ENCODE measurements at places on chromosomes 2 and 18.
A peak's percentile ranks its signal among the peaks of the same experiment; 100 is the strongest.

DNA sequence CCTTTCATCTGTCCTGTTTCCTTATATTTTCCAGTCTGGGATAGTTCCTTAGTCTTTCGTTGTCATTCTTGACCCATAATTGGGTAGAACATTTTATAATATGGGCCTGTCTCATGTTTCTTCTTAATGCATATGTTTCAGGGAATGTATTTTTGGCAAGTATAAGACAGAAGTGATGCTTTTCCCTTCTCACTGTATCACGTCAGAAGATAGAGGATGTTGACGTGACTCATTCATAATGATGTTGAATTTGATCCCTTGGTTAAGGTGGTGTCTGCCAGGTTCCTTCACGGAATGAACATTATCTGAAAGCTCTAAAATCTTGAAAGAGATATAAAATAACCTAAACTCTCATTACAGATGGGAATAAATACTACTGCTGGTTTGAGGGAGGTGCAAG, 18.8 kb downstream of the CDH7 start:
- DNase-seq = no peak

GRCh38 chr2:241156971-241157441, 6.7 kb downstream of the PPP1R7 start:
- DNase-seq = no peak

- no peak for DNase-seq
Measured at GRCh38 chr2:105733875-105734274, 10.8 kb upstream of the NCK2 start.

- DNase-seq = no peak
Measured at GRCh38 chr2:8406271-8406670, 275.6 kb upstream of the ID2 start.

DNA sequence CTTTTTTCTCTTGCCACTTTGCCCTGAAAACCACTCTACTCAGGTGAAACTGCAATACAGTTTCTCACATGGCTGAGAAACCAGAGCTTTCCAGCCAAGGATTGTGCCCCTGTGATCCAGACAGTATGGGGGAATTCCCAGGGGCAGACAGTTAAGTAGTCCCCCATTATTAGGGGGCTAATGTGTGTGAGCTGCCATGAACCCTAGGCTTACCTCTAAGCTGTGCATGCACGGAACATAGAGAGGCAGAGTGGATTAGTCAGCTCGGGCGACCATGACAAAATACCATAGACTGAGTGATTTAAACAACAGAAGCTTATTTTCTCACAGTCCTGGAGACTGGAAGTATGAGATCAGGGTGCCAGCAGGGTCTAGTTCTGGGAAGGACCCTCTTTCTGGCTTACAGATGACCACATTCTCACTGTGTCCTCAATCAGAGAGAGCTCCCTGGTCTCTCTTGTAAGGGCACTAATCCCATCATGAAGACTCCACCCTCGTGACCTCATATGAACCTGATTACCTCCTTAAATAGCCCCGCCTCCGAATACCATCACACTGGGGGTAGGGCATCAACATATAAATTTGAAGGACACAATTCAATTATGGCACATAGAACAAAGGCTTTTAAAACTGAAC, 215.1 kb downstream of the EIPR1 start:
- no peak for DNase-seq

GRCh38 chr2:130729322-130730299, 741 bp downstream of the GPR148 start:
- DNase-seq = peak; percentile 2

DNA sequence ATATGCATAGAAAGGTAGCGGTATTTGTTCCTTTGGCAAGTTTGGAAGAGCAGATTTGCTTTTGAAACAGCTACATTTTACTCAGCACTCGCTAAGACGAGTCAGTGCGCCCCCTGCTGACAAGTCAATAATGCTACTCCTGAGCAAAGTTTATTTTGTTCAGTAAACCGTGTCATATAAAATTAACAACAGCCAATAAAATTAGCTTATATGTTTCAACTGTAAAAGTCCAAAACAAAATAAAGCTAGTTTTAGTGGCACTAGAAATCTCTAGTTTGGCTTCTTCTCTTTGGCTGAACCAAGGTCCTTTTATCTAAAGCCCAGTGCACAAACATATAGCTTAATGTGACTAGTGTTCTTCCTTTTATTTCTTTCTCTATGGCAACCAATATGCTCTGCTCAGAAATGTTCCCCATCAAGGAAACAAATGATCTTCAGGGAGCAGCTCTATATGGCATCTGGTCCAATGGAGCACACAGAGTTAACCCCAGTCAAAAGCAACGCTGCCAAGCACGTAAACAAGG, 4.2 kb upstream of the POU3F3 start:
- DNase-seq = no peak

GRCh38 chr2:215692387-215693079, 256.7 kb upstream of the FN1 start:
- no peak for DNase-seq

GRCh38 chr18:4450065-4450658, 4.9 kb downstream of the DLGAP1 start:
- no peak for DNase-seq

GRCh38 chr2:161412346-161412745, 3.8 kb upstream of the TBR1 start:
- no peak for DNase-seq

- DNase-seq = no peak
Measured at GRCh38 chr2:197704434-197705120, 592 bp upstream of the MARS2 start.

GRCh38 chr2:102155703-102156515, 13.4 kb downstream of the IL1R1 start:
- no peak for DNase-seq

- no peak for DNase-seq
Measured at GRCh38 chr18:5515011-5515784, 28.6 kb downstream of the EPB41L3 start.

DNA sequence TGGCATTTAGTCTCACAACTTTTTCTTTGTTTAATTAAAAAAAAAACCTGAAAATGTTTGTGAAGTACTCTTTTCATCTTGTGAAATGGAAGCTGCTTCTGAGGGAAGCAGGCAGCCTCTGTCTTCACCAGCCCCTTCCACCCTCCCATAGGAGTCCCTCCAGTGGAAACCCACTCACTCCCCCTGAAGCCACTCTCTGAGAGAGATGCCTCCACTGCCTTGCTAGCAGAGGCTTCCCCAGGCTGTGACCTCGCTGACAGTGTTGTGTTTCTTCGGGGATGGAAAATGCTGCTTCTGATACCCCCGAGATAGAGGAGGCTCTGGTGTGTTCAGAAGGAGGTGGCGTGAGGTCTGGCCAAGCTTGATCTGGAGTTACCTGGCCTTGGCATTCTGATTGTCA, 59.9 kb downstream of the SH3RF3 start:
- DNase-seq = no peak

- DNase-seq = no peak
Measured at GRCh38 chr2:200406379-200406778, 99.9 kb downstream of the SPATS2L start.

GRCh38 chr2:25419678-25420242, 78.0 kb upstream of the DNMT3A start:
- DNase-seq = no peak

DNA sequence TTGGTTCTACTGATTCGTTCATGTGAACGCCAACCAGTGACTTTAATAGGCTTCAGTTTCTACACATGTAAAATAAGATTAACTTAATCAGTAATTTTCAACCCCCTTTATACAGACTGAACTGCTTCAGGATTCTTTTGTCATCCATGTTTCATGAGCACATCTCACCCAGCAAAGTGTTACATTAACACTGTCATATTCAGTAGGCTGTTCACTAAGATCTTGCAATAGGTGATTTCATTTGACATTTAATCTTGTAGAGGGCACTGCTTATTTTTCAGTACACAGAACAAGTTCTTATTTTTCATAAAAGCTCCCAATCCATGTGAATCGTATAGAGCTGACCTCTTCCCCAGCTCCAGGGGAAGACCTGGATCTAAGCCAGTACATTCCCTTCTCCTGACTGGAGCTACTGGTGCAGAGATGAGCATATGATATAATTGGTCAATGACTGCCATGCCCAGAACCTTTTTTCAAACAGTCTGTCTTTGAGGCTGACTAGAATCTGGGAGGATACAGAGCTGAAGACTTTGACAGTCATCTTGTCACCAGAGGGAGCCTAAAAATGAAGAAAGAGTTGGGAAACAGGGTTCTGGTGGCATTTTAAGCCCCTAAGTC, 72.2 kb upstream of the CHRNA1 start:
- no peak for DNase-seq

DNA sequence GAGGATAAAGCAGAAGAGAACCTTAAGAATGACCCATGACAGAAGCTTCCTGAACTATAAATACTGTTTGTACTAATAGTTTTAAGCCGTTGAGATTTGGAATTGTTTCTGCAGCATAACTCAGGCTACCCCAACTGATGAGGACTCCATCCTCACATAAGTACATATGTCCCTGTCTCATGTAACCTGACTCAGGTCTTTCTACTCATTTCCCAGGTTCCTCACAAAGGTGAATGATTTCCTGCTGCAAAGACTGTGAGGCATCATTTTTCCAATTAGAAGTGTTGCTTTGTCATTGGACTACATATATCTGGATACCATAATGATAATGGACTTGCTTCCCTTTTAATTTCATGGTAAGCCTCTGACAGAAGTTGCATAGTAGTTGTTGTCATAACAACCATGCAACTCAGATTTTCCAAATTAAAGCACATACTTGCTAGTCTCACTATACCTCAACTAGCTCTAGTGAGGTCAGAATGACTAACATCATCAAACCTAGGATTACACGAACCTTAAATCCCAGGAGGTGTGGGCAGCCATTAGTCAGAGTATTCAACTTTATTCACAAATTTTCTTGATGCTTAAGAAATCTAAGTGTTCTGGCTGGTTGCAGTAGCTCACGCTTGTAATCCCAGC, 38.0 kb upstream of the NEDD4L start:
- no peak for DNase-seq

- no peak for DNase-seq
Measured at GRCh38 chr2:73937899-73938298, 11.2 kb downstream of the DGUOK start.

DNA sequence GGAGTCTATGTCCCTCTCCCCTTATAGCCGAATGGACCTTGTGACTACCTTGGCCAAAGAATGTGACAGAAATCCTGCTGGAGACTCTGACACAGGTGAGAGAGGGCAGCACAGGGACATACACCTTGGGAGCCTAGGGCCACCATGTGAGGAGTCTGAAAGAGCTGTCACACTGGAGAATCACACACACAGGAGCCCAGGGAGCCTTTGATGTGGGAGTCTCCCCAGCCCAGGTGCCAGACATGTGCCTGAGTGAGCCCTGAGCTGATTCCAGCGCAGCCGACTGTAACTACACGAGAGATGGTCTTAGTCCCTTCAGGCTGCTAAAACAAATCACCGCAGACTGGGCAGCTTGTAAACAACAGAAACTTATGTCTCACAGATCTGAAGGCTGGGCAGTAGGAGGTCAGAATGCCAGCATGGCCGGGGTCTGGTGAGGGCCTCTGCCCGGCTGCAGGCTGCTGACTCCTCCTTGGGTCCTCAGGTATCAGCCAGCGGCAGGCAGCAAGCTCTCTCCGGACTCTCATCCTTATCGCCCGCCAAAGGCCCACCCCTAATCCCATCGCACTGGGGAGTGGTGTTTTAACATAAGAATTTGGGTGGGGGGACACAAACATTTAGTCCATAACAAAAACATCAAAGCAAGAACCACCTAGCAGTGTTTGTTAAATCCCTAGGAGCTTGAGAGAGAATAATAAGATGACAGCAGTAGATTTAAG, 63.8 kb upstream of the GPR45 start:
- no peak for DNase-seq

DNA sequence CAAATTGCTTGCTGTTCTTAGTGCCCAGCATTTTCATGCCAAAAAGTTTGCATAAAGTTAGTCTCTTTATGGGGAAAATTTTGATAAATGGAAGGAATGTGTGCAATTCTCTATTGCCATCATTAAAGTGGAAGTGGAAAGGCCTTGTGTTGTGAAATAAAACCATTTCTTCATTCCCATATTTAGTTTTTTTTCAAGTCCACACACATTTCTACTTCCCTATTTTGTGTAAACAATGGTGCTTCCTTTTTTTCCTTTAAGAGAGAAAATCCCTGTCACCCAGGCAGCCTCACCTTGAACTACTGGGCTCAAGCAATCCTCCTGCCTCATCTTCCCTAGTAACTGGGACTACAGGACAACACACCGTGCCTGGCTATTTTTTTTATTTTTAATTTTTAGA, 42.3 kb upstream of the NCOA1 start:
- DNase-seq = no peak

DNA sequence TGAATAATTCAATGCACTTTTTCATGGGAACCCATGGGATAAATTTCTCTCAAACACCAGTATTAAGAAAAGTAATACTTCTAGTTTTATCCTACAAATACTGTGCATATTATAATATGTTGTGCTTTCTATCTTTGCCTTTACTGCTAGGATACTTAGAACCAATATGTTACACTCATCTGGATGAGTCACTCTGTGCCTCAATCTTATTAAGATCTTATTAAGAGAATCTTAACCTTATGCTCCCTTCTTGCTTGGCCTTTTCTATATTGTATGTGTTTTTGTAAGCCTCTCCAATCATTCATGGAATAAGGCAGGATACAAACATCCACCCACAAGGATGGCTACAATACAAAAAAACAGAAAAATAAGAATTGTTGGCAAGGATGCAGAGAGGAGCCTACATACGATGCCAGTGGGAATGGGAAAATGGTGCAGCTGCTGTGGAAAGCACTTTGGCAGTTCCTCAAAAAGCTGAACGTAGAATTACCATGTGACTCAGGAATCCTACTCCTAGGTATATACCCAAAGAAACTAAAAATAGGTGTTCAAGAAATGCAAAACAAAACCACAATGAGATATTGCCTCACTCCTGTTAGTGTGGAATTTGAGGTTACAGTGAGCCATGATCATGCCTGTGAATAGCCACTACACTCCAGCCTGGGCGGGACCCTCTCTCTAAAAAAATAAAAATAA, 10.7 kb upstream of the TWSG1 start:
- no peak for DNase-seq

DNA sequence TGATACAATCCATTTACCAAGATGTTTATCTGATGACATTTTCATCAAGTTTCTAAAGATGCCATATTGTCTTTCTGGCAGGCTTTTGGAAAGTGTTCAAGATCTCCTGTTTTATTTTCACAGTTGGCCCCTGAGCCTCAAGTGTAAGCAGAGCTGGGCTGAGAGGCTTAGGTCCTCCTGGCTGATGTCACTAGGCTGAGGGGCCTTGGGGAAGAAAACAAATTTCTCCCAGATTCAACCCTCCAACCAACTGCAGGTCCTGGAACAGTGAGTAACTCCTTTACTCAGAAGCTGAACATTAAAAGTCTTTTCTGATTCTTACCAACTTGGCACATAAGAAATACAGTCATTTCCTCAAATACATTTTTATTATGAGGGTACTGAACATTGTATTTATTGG, 14.9 kb upstream of the IL1RL1 start:
- no peak for DNase-seq

DNA sequence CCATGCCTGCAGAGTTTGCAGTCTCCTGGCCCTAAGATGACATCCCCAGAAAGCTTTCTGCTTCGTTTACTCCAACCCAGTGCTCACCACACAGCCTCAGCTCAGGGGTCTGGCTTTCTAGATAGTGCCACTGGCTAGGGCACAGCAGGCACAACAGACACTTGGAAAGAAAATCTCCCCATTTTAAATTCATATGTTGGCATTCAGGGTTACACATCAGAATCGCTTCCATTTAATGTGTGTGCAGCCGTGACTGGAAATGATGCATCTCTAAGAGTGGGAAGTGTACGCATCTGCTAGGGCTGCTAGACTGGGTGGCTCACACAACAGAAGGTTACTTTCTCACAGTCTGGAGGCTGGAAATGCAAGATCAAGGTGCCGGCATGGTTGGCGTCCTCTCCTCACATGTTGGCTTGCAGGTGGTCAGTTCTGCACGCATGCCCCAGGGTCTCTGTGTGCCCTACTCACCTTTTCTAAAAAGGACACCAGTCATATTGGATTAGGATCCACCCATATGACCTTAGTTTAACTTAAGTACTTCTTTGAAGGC, 329.4 kb upstream of the RAB12 start:
- no peak for DNase-seq
